ENCODE measurements at places on chromosomes 6 and 20. TPM values are rescaled to one million over a fixed set of nuclear protein-coding genes. Genes with fewer than 3 reads are reported as not detected.

The GGTLC1 gene
- not detected for polyA plus RNA-seq

The MBOAT1 gene
- 4.6 TPM for polyA plus RNA-seq

The KCNK5 gene
- polyA plus RNA-seq: 1.1 TPM

The TMEM170B gene
- 6.3 TPM for polyA plus RNA-seq

The FAM83D gene
- 7.7 TPM for polyA plus RNA-seq

The BPIFB1 gene
- not detected for polyA plus RNA-seq

The ARMH2 gene
- not detected for polyA plus RNA-seq

The AKAP7 gene
- polyA plus RNA-seq: 15.2 TPM

The NOTCH4 gene
- polyA plus RNA-seq: 25.1 TPM

The CRISP3 gene
- 0.14 TPM for polyA plus RNA-seq

The SENP6 gene
- polyA plus RNA-seq: 67.6 TPM

The COL9A3 gene
- 10.6 TPM for polyA plus RNA-seq

The CGA gene
- polyA plus RNA-seq: 0.54 TPM

The ADTRP gene
- polyA plus RNA-seq: 0.49 TPM

The PPP1R11 gene
- polyA plus RNA-seq: 31.0 TPM

The UNC5CL gene
- 4.1 TPM for polyA plus RNA-seq

The STMND1 gene
- polyA plus RNA-seq: not detected

The EBF4 gene
- 6.9 TPM for polyA plus RNA-seq

The ADGB gene
- not detected for polyA plus RNA-seq

The TTBK1 gene
- 0.10 TPM for polyA plus RNA-seq

The PRL gene
- polyA plus RNA-seq: 0.67 TPM

The C6orf47 gene
- 13.1 TPM for polyA plus RNA-seq

The OR2H1 gene
- not detected for polyA plus RNA-seq

The RIMS1 gene
- 0.40 TPM for polyA plus RNA-seq

The FHL5 gene
- 1.1 TPM for polyA plus RNA-seq

The TREM2 gene
- polyA plus RNA-seq: 8.4 TPM

The DDO gene
- polyA plus RNA-seq: 0.89 TPM

The SIRPA gene
- 41.6 TPM for polyA plus RNA-seq

The PPIL6 gene
- 5.4 TPM for polyA plus RNA-seq

The RRAGD gene
- 113 TPM for polyA plus RNA-seq

The UBD gene
- 0.25 TPM for polyA plus RNA-seq

The VSX1 gene
- polyA plus RNA-seq: not detected

The STMN3 gene
- 13.5 TPM for polyA plus RNA-seq

The RRBP1 gene
- polyA plus RNA-seq: 109 TPM

The NRSN1 gene
- not detected for polyA plus RNA-seq

The AVP gene
- polyA plus RNA-seq: not detected

The PLAGL1 gene
- polyA plus RNA-seq: 285 TPM

The SYCP2 gene
- 3.9 TPM for polyA plus RNA-seq

The TMC2 gene
- 0.13 TPM for polyA plus RNA-seq

The CFAP61 gene
- 3.5 TPM for polyA plus RNA-seq

The ASF1A gene
- 17.6 TPM for polyA plus RNA-seq

The LPA gene
- polyA plus RNA-seq: not detected

The TP53TG5 gene
- 0.89 TPM for polyA plus RNA-seq

The SLC22A7 gene
- polyA plus RNA-seq: not detected

The ATP6V1G2 gene
- 4.2 TPM for polyA plus RNA-seq

The BPI gene
- polyA plus RNA-seq: 0.52 TPM

The DPPA5 gene
- polyA plus RNA-seq: not detected

The SRSF6 gene
- 166 TPM for polyA plus RNA-seq

The ABHD16B gene
- not detected for polyA plus RNA-seq

The FOXF2 gene
- polyA plus RNA-seq: 0.90 TPM

The PTCRA gene
- not detected for polyA plus RNA-seq

The PI16 gene
- 17.2 TPM for polyA plus RNA-seq

The SYTL3 gene
- 10.5 TPM for polyA plus RNA-seq

The CARMIL1 gene
- polyA plus RNA-seq: 2.4 TPM

All from hindlimb muscle (tissue), 1 donor.